Aortic smooth muscle cell (primary cell): ENCODE measurements at places on chromosomes 11 and 22. TPM values are rescaled to one million over a fixed set of nuclear protein-coding genes. Genes with fewer than 3 reads are reported as not detected.

Gene C11orf42
- not detected in 2 replicates for total RNA-seq

Gene MMP12
- total RNA-seq = not detected in 2 replicates

Gene KCNE3
- total RNA-seq = under 0.01 and 0.06 TPM in 2 replicates

Gene KDM4D
- total RNA-seq = 0.50 and 0.53 TPM in 2 replicates

Gene TRIM48
- total RNA-seq = not detected in 2 replicates
